Myocyte (in vitro differentiated cells): ENCODE measurements at places on chromosomes 2 and 18.

DNA sequence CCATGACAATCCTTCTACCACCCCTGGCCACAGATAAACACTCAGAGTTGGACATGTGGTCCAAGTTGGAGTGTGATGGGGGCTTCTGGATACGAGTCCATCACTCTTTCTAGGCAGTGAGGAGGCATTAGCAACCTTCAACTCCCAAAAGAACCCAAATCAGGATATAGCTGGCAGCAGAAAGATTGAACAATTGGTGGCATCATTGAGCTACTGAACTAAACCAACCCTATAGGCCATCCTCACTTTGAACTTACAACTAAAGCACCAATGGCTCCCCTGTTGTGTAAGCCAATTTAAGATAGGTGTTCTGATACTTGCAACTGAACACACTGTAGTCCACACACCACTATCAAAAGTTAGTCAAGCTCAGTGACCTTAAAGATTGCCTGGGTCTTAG, 24.0 kb upstream of the MARCO start:
- no peak for DNase-seq

- peak; percentile 16 for DNase-seq
Observed at GRCh38 chr2:100291152-100291970, 30.9 kb downstream of the LONRF2 start.

DNA sequence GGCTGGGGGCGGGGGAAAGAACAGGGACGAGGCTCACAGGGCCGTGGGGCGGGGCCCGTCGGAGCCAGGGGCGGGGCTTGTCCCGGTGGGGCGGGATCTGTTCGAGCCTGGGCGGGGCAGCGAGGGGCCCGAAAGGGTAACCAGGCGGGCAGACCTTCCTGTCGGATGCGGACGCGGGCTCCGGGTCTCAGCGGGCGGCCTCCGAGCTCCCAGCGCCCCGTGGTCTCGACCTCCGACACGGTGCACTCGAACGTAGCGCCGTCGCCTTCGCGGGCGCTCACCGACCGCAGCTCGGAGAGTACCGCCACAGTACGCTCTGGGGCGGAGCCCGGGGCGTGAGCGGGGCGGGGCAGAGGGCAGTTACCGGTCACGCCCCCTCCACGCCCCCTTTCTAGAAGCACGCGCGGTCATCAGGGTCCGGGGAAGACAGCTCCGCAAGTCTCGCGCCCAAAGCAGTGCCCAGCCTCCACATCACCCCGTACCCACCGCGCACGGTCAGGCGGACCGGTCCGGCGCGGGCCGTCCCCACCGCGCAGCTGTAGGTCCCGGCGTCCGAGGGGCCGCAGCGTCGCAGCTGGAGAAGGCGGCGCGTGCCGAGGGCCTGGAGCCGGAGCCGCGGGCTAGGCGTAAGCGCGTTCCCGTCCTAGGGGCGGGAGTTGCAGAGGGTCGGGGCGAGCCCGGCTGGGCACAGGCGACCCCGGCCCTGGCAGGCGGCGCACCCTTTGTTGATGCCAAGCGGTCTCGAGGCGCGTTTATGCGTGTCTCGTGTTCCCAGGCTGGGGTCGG, 8.7 kb downstream of the TMEM198 start:
- peak; percentile 86 for DNase-seq

DNA sequence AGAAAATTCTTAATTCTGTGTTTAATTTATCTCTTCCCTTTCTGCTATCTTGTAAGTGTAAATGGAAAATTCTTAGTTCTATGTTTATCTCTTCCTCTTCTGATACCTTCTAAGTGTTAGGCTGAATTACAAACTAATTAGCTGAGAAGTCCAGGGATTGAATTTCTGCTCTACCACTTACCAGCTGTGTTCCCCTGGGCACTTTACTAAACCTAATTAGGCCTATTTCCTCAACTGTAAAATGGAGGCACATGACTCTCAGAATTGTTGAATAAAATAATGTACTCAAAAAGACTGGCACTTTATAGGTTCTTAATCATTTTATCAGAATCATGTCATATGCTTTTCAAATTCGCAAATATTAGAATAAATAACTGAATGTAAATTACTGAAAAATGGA, 146.3 kb downstream of the MAP2 start:
- DNase-seq = no peak

GRCh38 chr2:233814056-233814835, 36.1 kb downstream of the MROH2A start:
- no peak for DNase-seq

- DNase-seq = no peak
Observed at GRCh38 chr2:203672856-203673255, 33.6 kb upstream of the CD28 start.

DNA sequence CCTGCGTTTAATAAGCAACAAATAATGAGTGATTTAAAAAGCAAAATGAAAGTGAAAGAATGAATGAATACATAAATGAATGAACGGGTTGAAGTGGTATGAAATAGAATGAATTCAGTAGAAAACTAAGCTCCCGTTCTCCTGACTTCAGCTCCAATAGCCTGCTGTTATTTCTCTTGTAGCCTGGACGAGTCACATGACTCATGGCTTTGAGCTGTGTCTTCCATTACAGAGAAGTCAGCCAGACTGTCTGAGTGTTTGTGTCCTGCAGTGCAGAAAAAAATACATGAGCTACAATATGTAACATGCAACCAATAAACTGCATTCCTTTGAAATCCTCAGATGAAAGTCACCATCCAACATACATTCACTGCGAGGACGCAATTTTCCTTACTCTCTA, 21.2 kb downstream of the SCG2 start:
- peak; percentile 76 for DNase-seq

- no peak for DNase-seq
Observed at GRCh38 chr2:214135966-214136365, 274.9 kb upstream of the VWC2L start.

- DNase-seq = no peak
Observed at GRCh38 chr2:210536973-210537650, 19.3 kb upstream of the CPS1 start.

- no peak for DNase-seq
Observed at GRCh38 chr2:159193791-159194190, 92.7 kb downstream of the WDSUB1 start.

- DNase-seq = no peak
Observed at GRCh38 chr2:36403675-36404230, 48.2 kb downstream of the CRIM1 start.

GRCh38 chr2:18441583-18441982, 118.9 kb downstream of the RDH14 start:
- no peak for DNase-seq

- peak; percentile 52 for DNase-seq
Observed at GRCh38 chr2:191894681-191895147, 47.8 kb upstream of the CAVIN2 start.

GRCh38 chr2:15372019-15372418, 189.1 kb downstream of the NBAS start:
- DNase-seq = no peak

DNA sequence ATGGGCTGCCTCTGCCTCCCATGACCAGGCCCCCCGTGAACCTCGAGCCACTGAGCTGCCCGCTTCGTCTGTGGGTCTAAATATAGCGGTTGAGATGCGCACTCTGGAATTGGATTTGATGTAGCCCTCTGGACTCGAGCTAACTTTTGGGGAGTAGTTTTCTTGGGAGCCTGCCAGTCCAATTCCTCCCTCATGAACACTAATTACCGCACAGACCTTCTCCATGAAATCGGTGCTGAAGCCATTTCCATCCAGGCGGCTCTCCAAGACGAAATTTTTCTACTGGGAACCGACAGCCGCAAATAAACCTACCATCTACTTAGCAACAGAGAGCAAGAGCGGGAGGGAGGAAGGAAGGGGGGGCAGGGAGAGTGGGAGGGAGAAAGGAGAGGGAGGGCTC, 63.6 kb downstream of the CELF4 start:
- DNase-seq = no peak

GRCh38 chr2:222477962-222478608, 53.7 kb downstream of the SGPP2 start:
- DNase-seq = no peak

GRCh38 chr2:194698012-194698411, 959.0 kb upstream of the SLC39A10 start:
- peak; percentile 22 for DNase-seq

- no peak for DNase-seq
Observed at GRCh38 chr2:592737-593136, 84.5 kb downstream of the TMEM18 start.

- DNase-seq = no peak
Observed at GRCh38 chr18:11176481-11176881, 27.1 kb upstream of the PIEZO2 start.

GRCh38 chr18:54423831-54424230, 66.1 kb downstream of the C18orf54 start:
- no peak for DNase-seq

- no peak for DNase-seq
Observed at GRCh38 chr2:227460070-227460485, 11.9 kb upstream of the AGFG1 start.

GRCh38 chr2:54456612-54457322, 640 bp downstream of the SPTBN1 start:
- peak; percentile 68 for DNase-seq

- DNase-seq = no peak
Observed at GRCh38 chr2:112995346-112995920, 9.8 kb upstream of the IL36A start.

- peak; percentile 10 for DNase-seq
Observed at GRCh38 chr2:85089585-85089984, 43.6 kb upstream of the TCF7L1 start.

GRCh38 chr2:143124445-143124844, 4.8 kb upstream of the ARHGAP15 start:
- DNase-seq = no peak

GRCh38 chr2:122670897-122671296, 915.4 kb downstream of the TSN start:
- DNase-seq = no peak

DNA sequence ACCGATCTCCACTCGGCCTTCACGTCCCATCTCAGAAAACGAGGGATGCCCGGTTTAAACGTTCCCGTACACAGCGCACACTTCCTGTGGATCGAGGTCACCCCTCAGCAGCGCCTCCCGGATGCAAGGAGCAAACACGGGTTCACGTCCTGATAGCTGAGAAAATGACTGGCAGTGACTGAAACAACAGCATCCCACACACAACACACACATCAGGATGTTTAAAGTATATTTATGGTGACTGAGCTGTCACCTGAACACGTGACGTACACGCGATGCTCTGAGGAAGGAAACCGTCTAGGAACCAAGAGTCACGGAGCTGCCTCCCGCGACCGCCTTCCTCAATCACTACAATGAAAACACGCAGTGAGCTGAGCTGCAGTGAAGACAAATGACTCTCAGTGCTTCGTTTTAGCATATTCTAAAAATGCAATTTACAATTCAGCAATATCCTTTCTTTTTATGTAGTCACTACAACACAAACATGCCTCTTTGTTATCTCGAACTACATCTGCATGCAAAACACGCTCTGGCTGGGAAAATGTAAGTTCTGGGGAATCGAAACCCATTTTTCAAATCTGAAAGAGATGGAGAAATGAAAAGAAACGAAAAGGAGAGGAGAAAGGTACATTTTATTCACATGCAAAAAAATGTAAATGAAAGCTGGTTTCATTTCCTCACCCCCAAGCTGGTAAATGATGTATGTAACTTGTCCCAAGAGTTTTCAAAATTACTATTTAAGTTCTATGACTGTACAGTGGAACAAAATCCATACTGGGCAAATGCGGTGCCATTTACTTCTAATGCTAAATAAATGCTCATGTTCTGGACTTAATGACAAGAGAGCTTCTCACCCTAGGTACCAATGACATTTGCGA, 19.8 kb downstream of the HDAC4 start:
- DNase-seq = no peak

GRCh38 chr18:9120796-9121195, 15.8 kb upstream of the ANKRD12 start:
- no peak for DNase-seq

GRCh38 chr18:50700245-50701165, 119.3 kb downstream of the MRO start:
- no peak for DNase-seq

- DNase-seq = peak; percentile 93
Observed at GRCh38 chr2:217934321-217935131, 68.3 kb downstream of the TNS1 start.
